Bronchial epithelial cell (primary cell): ENCODE measurements at places on chromosomes 11 and 22. TPM values are rescaled to one million over a fixed set of nuclear protein-coding genes. Genes with fewer than 3 reads are reported as not detected.

BTBD18 gene
- not detected in 2 replicates for total RNA-seq

SCGB1A1 gene
- not detected in 2 replicates for total RNA-seq

LBHD1 gene
- 0.77 and 1.1 TPM in 2 replicates for total RNA-seq

OR8B4 gene
- not detected in 2 replicates for total RNA-seq

MYOD1 gene
- not detected in 2 replicates for total RNA-seq

OR5P2 gene
- not detected in 2 replicates for total RNA-seq

SLC35E4 gene
- 4.7 and 9.0 TPM in 2 replicates for total RNA-seq

OR8G1 gene
- total RNA-seq: not detected in 2 replicates

SAA1 gene
- 1.6 and 4.7 TPM in 2 replicates for total RNA-seq

MICAL2 gene
- total RNA-seq: 75.0 and 95.9 TPM in 2 replicates

ADM2 gene
- 3.7 and 5.4 TPM in 2 replicates for total RNA-seq

DDI1 gene
- not detected in 2 replicates for total RNA-seq

IL17REL gene
- not detected in 2 replicates for total RNA-seq

APOL1 gene
- 1.8 and 3.1 TPM in 2 replicates for total RNA-seq
